Testis (tissue), 5 donors: ENCODE measurements at places on chromosomes 11 and 22. TPM values are rescaled to one million over a fixed set of nuclear protein-coding genes. Genes with fewer than 3 reads are reported as not detected.

Gene PNPLA5
- total RNA-seq, result not detected

Gene CSF2RB
- 2.3 TPM for total RNA-seq

Gene OR52E5
- not detected for total RNA-seq

Gene SYT9
- 2.7 TPM for total RNA-seq

Gene GAS2
- total RNA-seq, result 25.2 TPM

Gene CAVIN3
- total RNA-seq, result 103 TPM

Gene MAPK8IP1
- total RNA-seq, result 57.5 TPM

Gene LGALS1
- 960 TPM for total RNA-seq

Gene OR2D3
- total RNA-seq, result not detected

Gene DDIAS
- total RNA-seq, result 11.8 TPM

Gene CEP126
- total RNA-seq, result 11.2 TPM

Gene C11orf21
- total RNA-seq, result 0.12 TPM

Gene RIMBP3B
- 12.1 TPM for total RNA-seq

Gene LIF
- total RNA-seq, result 0.08 TPM

Gene KRTAP5-5
- total RNA-seq, result not detected

Gene STK33
- total RNA-seq, result 36.6 TPM

Gene OR52I2
- not detected for total RNA-seq

Gene PITPNB
- total RNA-seq, result 39.9 TPM

Gene FAM111B
- total RNA-seq, result 0.81 TPM

Gene OR52E8
- total RNA-seq, result 4.6 TPM

Gene OR52A1
- total RNA-seq, result 0.19 TPM

Gene C22orf42
- 15.6 TPM for total RNA-seq

Gene TEX54
- 18.4 TPM for total RNA-seq

Gene ARHGEF17
- total RNA-seq, result 58.5 TPM

Gene OTOG
- 2.2 TPM for total RNA-seq

Gene CHADL
- total RNA-seq, result 6.5 TPM

Gene MUC6
- total RNA-seq, result 0.16 TPM

Gene HPS4
- total RNA-seq, result 110 TPM

Gene OR8H1
- not detected for total RNA-seq

Gene MMP27
- not detected for total RNA-seq

Gene INPP5J
- total RNA-seq, result 17.2 TPM

Gene SCN3B
- 5.1 TPM for total RNA-seq

Gene SLC1A2
- 0.74 TPM for total RNA-seq

Gene VWCE
- 11.1 TPM for total RNA-seq

Gene CCDC87
- 14.4 TPM for total RNA-seq

Gene TIMM10
- total RNA-seq, result 27.7 TPM

Gene CRYBA4
- total RNA-seq, result 0.93 TPM

Gene CRYBB2
- total RNA-seq, result 5.2 TPM

Gene NNMT
- total RNA-seq, result 10.6 TPM

Gene ZNF280A
- total RNA-seq, result 0.43 TPM

Gene PNPLA3
- total RNA-seq, result 1.7 TPM

Gene CLCF1
- 6.8 TPM for total RNA-seq

Gene PRG3
- not detected for total RNA-seq

Gene ANKRD42
- 49.8 TPM for total RNA-seq

Gene A4GALT
- 15.7 TPM for total RNA-seq

Gene SLC37A2
- total RNA-seq, result 7.6 TPM

Gene ZFTA
- 31.0 TPM for total RNA-seq

Gene NPTXR
- 14.1 TPM for total RNA-seq

Gene TIRAP
- total RNA-seq, result 5.7 TPM

Gene HTR3A
- 0.81 TPM for total RNA-seq

Gene BTG4
- 26.6 TPM for total RNA-seq
